ENCODE measurements at places on chromosomes 11 and 22. TPM values are rescaled to one million over a fixed set of nuclear protein-coding genes. Genes with fewer than 3 reads are reported as not detected.

Gene CHCHD10
- total RNA-seq, result 232 TPM

Gene BAIAP2L2
- total RNA-seq, result 1.4 TPM

Gene CTSW
- 5.7 TPM for total RNA-seq

Gene CATSPER1
- total RNA-seq, result not detected

Gene DRG1
- total RNA-seq, result 50.9 TPM

Gene OR6T1
- not detected for total RNA-seq

Gene CNGA4
- 0.26 TPM for total RNA-seq

Gene UBQLNL
- total RNA-seq, result 1.4 TPM

Gene TRPM5
- total RNA-seq, result 0.60 TPM

Gene CFAP300
- 9.7 TPM for total RNA-seq

Gene F2
- not detected for total RNA-seq

Gene KRTAP5-7
- total RNA-seq, result 5.8 TPM
